Mammary epithelial cell (primary cell): ENCODE measurements at places on chromosomes 4 and X. TPM values are rescaled to one million over a fixed set of nuclear protein-coding genes. Genes with fewer than 3 reads are reported as not detected.

Gene GALNTL6
- total RNA-seq: not detected

Gene APOOL
- total RNA-seq: 20.6 and 26.9 TPM in 2 replicates

Gene XPNPEP2
- total RNA-seq: not detected

Gene UGT2B11
- not detected for total RNA-seq

Gene BEX1
- total RNA-seq: 9.3 TPM

Gene ADGRL3
- total RNA-seq: not detected in 2 replicates
